GM23248 (cell line): ENCODE measurements at places on chromosomes 1 and 21.

DNA sequence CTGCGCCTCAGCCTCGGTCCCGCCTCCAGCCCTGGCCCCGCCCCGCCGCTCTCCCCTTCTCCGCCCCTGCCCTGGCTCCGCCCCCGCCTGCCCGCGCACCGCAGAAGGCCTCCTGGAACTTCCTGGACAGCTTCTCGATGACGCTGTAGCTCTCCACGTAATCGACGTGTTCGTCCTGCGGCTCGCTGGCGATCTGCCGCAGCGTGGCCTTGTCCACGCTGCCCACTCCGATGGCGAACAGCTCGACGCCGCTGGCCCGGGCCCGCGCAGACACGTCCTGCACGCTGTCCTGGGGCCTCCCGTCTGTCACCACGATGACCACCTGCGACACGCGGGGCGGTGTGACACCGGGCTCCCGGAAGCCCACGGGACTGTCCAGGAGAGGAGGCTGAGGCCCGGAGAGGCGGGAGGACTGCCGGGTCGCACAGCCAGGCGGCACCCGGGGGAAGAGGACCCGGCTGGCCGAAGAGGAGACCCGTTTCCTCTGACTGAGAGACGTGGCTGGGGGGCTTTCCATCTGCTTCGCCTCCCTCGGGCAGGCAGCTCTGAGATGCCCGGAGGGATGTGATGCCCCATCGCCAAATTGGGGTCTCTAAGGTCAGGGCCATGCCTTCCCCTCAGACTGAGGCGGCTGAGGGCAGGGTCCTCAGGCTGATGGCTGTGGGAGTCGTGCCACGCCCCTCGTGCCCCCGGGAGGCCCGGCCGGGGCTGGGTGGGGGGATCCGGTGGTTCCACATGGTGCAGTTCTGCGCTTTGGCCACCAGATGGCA is 4.6 kb downstream of the MATN1 start:
- peak; percentile 99 for DNase-seq

DNA sequence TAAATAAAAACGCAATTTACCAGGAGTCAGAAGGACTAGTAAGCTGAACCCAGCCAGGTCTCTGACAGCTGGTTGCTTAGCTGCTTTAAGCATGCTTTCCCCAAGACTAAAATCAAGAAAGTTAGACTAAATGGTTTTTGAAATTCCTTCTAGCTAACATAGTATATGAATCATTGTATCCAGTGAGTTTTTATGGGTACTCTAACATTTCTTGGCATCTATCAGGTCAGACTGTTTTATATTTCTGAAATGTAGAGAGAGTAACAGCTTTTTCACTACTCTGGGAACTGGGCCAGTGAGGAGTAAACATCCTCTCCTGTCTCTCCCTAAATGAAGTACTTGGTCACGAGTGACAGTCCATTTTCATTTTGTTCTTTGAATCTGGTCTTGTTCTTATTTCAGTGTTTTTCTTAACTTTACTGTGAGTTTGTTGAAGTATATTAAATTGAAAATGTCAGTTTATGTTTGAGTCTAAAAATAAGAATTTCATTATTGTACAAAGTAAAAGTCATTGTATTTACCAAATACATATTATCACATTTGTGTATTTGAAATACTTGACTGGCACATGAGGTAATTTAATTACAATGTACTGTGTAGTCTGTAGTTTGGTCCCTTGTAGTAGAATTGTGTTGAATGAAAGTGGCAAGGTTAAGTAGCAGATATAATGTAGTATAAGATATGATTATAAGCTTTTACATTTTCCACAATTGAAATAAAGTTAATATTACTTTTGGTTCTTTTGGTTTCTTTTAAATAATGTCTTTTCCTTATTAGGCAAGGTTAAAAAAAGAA is 47.6 kb downstream of the PKN2 start:
- DNase-seq, result peak; percentile 94

- no peak for DNase-seq
Observed at GRCh38 chr1:75327395-75327794, 193.2 kb downstream of the LHX8 start.

- no peak for DNase-seq
Observed at GRCh38 chr1:116390195-116390594, 17.2 kb downstream of the ATP1A1 start.

DNA sequence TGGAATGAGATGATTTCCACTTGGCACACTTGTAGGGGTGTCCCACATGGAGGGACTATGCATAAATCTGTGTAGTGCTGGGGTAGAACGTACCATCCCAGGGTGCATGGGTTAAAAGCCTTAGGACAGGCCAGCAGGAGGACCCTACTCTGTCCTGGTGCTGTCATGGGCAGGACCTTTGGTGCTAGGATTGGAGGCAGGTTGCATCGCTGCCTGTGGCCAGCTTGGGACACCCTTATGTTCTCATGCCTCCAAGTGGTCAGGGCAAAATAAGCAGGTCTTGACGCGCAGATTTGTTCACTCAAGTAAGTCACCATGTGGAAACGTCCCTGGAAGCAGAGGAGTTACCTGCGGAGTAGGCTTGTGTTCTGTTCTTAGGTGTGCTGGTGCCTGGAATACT is 49.5 kb upstream of the RAB3GAP2 start:
- no peak for DNase-seq

DNA sequence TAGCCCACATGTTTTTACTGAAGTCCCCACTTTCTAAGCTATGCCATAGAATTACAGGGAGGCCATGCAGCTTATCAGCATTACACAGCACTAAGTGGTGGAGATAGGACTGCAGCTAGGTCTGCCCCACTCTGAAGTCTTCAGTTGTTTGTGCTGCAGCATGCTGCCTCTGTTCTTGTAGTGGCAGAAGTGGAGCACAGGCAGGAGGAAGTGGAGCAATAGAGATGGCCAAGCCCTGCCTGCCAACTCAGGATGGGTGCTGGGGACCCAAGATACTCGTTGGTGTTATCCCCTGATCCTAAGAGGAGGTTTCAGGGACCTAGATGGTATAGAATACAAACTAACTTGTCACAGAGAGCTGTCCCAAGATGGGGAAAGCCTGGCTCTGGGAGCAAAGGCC is 12.9 kb downstream of the MRPL37 start:
- no peak for DNase-seq

- DNase-seq, result peak; percentile 20
Observed at GRCh38 chr1:148290881-148291280, 138.8 kb upstream of the NBPF11 start.

DNA sequence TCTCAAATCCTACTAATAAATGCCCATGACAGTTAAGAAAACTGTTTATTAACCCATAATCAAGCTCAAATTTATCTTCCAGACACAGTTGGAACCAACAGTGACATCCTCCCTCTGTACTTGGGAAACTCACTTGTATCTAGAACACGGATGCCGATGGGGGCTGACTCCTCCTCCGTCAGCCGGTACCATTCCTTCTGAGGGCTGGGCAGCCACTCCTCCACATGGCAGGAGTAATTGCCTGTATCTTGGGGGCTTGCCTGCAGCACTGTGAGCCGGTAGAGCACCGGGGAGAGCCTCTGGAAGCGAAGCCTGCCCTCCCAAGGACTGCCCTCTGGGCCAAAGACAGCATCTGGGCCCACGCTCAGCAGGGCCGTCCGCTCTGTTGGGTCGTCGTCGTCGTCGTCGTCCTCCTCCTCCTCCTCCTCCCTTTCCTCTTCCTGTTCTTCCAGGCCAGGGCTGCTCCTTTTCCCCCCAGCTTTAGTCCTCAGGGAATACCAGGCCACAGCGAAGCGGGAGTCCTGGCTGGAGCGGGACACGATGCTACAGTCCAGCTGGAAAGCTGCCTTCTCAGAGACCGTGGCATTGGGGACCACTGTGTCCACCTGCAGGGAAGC is 8.5 kb upstream of the CD58 start:
- no peak for DNase-seq

- DNase-seq, result no peak
Observed at GRCh38 chr1:221806984-221807383, 65.1 kb upstream of the DUSP10 start.

DNA sequence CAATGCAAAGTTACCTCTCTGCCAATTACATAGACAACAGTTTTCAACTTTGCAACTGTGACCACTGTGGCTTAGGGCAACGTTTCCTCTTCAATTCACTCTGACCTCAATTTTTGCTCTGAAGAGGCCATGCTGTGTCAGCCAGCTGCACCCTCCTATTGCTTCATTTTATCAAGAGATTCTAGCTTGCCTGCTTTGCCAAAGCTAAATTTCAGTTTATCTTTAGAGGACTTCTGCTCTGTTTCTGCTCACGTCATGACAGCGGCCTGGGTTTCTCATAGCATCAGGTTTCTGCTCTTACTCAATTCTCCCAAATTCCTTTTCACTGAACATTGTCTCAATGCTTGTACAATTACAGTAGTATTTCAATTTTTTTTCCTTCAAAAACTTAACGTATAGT is 154.6 kb downstream of the PLA2G4A start:
- peak; percentile 55 for DNase-seq

GRCh38 chr1:107950464-107950863 is 14.5 kb downstream of the VAV3 start:
- no peak for DNase-seq

DNA sequence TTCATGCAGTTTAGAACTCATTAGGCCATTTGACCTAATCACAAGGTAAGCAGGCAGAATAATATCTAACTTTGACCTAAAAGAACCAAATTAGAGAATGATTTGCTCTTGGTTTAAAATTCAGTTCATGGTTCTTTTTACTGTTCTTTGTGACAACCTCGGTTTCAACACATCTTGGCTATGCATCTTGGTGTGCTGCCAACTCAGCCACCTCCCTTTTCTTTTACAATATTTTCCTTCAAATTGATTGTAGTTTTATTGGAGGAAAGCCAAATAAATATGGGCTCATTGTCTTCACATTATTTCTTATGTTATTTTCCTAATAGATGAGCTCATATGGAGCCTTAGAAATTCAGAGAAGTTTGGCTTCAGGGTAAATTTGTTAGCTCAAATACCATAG is 338.3 kb downstream of the SIPA1L2 start:
- no peak for DNase-seq

- no peak for DNase-seq
Observed at GRCh38 chr1:156390469-156391365, 21.7 kb downstream of the RHBG start.

- DNase-seq, result peak; percentile 86
Observed at GRCh38 chr1:17059391-17060305, 5.8 kb upstream of the SDHB start.

GRCh38 chr1:118217141-118217838 is 32.3 kb upstream of the SPAG17 start:
- DNase-seq, result no peak

DNA sequence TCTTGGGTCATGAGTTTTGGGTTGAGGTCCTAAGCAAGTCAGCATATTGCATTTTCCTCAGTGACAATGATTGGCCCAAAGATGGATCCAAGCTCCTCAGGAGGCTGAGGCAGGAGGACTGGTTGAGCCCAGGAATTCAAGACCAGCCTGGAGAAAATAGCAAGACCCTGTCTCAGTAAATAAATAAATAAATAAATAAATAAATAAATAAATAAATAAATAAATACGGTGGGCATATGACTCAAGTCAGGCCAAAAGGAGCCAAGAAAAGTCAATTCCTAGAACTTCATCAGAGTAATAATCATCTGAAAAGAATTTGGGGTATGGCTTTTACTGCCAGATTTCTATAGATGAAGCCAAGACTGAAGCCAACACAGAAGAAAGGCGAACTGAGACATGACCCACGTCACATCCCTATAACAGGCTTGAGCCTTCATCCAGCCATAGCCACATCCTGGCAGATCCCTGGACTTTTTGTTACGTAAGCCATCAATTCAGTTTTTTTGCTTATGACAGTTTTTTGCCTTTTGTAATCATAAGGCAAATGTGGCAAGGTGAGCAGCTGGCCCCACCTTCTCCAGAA is 88.5 kb upstream of the NFASC start:
- peak; percentile 86 for DNase-seq
